Renal cortical epithelial cell (primary cell): ENCODE measurements at places on chromosomes 4 and X.

DNA sequence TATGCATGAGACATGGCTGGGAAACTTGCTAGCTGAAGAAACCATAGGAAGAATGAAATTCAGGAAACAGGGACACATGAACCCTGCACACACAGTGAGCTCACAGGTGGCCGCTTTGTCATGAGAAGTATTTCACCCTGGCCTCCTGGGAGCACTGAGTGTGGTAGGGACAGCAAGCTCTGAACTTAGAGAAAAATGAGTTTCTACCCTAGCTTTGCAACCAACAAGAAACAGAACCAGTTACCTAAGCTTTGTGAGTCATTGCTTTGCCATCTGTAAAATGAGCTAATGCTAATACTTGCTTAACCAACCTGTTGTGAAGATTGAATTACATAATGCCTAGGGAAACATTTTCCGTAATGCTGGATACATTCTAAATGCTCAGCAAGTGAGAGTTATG, 206.6 kb upstream of the HS3ST1 start:
- peak; percentile 99 for DNase-seq

DNA sequence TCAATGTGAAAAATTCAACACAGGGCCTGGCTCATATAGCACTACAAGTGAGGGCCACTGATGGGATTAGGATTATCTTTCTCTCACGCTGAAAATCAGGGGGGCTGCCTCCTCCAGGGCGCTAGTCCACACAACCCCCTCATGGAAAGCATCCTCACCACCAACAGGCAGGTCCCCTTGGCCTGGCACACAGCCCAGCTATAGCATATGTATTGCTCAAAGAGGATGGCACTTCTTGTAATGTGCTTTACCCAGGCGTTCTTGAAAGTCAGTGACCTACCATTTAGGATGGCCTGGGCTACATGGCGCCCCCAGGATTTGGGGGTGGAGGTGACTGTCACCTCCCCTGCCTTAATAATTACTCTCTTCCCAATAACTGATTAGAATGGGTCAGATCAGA, 71.0 kb upstream of the LSM6 start:
- DNase-seq: no peak

- DNase-seq: no peak
These were observed 21.7 kb upstream of the EGFL6 start for GRCh38 chrX:13547671-13548070.

GRCh38 chr4:144449611-144450010, 196.3 kb upstream of the HHIP start:
- no peak for DNase-seq

- peak; percentile 95 for DNase-seq
These were observed 448.3 kb upstream of the ZFP42 start for GRCh38 chr4:187547316-187547715.

DNA sequence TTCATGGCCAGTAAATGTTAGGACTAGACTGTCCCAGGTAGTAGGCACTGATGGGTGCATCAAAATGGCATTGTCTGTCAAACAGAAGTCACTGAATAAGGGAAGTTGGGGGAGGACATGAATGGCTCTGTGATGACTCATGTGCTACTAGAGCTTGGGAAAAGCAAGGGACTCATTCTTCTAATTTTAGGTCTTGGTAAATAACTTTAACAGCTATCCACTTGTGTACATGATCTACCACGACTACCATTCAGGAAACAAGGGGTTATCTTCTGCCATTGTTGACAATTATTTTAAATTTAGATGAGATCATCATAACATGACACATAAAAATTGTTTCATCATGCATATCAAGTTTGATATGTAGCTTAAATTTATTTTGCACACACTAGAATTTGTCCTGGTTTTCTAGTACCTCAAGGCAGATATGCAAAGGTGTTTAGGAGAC, 6.3 kb downstream of the AREG start:
- DNase-seq: peak; percentile 89

GRCh38 chrX:41688156-41688555, 617 bp upstream of the GPR34 start:
- DNase-seq: no peak

- DNase-seq: no peak
These were observed 113.1 kb downstream of the RAB28 start for GRCh38 chr4:13371048-13371447.

GRCh38 chrX:139851730-139852129, 81.1 kb downstream of the ATP11C start:
- no peak for DNase-seq

DNA sequence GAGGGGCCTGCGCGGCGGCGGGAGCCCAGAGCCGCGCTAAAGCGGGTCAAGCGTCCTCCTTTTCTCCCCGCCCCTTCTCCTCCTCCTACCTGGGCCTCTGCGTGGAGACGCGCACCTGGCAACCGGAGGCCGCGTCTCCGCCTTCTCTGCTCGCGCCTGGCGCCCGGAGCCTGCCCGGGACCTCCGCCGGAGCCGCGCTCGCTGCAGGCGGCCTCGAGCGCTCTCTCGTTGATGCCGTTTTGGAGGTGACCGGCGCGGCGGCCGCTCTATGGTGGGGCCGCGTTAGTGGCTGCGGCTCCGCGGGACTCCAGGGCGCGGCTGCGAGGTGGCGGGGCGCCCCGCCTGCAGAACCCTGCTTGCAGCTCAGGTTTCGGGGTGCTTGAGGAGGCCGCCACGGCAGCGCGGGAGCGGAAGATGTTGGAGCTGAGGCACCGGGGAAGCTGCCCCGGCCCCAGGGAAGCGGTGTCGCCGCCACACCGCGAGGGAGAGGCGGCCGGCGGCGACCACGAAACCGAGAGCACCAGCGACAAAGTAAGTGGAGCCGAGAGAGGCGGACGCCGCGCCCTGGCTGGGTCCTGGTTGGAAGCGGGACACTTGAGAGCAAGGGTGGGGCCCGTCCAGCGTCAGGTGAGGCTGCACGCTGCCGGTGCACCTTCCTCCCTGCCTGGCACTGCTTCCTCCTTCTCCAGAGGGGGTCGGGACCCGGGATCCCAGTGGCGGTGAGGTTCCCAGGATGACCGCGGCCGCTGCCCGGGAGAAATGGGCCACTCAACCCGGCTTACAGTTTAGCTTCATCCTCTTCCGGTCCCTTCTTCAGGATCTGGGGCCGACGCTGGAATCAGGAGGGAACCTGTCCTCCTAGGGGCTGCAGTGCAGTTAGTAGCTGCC, at the start of gene CDS1:
Gene CDS1, plus strand, starts transcription at position 140 of the 888 bp plus-strand sequence. Its CDS starts 275 bp downstream, at position 415.
- DNase-seq: no peak

- DNase-seq: no peak
These were observed 133.1 kb downstream of the HMX1 start for GRCh38 chr4:8738471-8738931.

- no peak for DNase-seq
These were observed 557 bp upstream of the FAM53A start for GRCh38 chr4:1684506-1685234.

DNA sequence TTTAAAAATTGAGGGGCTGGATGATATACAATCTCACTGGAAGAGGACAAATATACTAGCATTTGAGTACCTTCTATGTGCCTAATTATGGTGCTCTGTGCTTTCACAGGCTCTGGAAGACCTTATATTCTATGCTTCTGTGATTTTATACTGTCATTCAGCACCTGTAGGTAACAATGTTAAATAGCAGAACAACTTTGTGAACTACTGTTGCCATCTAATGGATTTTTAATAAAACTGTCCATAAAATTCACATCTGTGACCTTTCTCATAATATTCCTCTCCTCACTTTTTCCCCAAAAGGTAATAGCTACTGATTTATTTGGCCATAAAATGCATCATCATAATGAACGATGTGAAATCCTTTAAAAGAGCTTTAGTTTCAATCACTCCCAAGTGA, 21.9 kb downstream of the POU3F4 start:
- DNase-seq: no peak

DNA sequence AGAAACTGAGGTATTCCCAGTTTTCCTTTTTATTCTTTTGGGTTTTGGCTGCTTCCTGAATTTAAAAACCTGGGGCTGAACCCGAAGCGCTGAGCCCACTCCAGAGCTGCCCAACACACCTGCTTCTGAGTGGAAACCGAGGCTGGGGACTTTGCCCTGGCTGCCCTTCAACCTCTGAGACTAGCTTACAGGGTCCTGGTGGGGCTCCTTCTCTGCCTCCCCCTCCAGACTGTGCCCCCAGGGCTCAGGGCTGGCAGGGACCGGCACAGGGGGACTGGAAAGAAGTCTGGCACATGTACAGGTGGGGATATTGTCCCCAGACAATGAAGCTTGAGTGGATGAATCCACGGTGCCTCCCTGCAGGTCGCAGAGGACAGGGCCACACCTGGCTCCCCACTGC, 240.4 kb upstream of the PSAPL1 start:
- no peak for DNase-seq

DNA sequence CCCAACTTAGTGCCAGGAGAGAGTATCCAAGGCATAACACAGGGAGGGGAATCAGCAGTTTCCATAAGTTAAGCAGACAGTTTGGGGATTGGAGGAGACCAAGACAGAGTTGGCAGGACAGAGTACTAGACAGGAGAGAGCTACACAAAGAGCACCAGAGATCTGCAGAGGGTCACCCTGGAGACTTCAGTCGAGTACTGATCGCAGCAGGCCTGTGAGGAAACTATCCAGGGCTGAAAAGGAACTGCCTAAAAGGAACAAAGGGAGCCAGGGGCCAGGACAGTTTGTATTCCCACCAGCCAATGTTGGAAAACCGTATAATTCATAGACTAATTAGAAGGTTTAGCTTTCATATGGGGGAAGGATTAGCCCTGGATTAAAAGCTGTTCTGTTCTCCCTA, 80.6 kb upstream of the ENPP6 start:
- DNase-seq: no peak

DNA sequence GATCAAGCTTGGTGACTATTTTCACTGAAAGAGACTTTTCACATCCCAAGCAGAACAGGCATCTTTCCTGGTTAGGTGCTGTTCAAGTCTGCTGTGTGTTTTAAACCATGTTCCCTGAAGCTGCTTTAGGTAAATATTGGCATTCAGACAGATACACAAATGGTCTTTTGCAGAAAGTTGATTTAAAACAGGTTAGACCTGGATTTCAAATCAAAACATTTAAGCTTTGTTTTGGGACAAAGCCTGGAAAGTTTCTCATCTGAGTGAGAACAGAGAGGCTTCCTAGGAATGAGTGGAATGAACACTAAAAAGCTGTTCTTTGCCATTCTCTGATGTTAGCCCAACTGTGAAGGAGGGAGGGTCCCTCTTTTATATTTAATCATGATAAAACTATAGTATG, 10.1 kb downstream of the ANXA3 start:
- DNase-seq: peak; percentile 56

- peak; percentile 61 for DNase-seq
These were observed at the start of gene CXCL3 for GRCh38 chr4:74038425-74039314. TSS of gene CXCL3 (minus strand) at chr4:74038689. CDS start at chr4:74038611, 78 bp downstream.

GRCh38 chr4:101527188-101527587, 179.9 kb upstream of the PPP3CA start:
- DNase-seq: peak; percentile 48

DNA sequence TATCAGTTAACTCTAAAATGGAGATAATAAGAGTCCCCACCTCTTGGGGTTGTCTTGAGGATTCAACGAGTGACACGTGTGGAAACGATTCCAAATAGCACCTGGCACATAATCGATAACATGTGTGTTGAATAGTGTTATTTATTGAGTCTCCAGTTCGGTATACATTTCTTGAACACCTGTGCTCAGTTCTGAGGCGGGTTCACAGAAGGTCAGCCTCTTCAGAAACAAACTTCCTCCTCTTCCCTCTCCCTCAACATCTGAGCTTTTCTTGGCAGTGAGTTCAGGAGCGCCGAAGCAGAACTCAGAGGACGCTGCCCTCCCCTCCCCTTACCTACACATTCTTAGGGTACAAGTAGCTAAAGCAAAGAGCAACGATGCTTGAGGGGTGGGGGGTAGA, 934 bp downstream of the PDHA1 start:
- DNase-seq: no peak

DNA sequence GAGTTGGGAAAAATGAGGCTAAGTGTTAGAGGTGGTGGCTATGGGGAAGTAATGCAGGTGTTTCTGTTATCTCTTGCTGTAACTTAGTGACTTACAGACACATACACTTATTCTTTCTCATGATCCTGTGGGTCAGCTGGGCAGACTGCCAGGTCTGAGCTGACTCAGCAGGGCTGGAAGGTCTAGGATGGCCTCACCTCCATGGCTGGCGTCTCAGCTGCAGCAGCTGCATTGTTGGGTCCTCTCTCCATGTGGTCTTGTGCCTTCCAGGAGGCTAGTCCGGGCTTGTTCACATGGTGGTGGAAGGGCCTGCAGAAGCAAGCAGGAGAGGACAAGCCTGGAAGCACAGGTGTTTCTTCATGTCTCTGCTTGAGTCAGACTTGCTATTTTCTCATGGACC, 172.7 kb downstream of the NHS start:
- DNase-seq: peak; percentile 91

GRCh38 chr4:53307210-53307609, 58.7 kb downstream of the SCFD2 start:
- DNase-seq: no peak

DNA sequence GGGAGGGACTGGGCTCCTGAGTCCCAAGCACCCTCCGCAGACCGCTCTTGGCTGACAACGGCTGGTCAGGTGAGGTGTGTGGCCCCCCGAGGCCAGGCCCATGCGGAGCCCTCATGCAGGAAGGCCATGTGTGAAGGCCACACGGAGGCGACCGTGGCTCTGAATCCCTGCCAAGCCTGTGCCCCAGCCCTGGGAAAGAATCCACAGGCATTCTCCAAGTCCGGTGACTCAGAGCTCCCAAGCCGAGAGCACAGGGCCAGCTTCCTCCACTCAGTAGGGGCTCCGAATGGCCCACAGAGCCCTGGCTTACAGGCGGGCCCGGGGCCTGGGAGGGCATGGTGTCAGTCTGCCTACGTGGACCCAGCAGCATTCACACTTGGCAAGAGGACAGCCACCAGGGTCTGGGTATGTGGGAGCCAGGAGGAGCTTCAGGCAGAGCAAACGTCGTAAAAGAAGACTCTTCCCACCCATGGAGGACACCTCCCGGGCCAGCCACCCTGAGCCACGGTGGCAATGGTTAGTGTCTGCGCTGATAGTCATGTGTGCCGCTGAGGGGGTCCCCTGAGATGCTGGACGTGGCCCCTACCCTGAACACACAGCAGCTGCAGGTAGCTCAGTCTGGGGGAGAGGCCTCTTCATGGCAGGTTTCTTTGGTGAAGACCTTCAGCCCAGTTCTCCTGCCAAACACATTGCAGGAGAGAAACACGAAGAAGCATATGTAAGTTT, 105.7 kb downstream of the PSAPL1 start:
- DNase-seq: peak; percentile 70

DNA sequence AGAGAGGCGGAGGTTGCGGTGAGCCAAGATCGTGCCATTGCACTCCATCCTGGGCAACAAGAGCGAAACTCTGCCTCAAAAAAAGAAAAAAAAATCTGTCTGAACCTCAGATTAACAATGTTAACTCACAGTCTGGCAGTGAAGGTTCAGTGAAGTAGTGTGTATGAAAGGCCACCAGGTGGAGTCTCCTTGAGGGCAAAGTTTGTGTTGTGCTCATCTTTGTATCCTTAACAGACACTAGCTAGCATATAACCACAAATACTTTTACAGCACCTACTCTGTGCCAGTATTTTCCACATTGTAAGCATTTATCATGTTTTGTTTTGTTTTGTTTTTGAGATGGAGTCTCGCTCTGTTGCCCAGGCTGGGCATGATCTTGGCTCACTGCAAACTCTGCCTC, 46.0 kb upstream of the MGST2 start:
- peak; percentile 37 for DNase-seq

GRCh38 chr4:143399113-143399949, 62.7 kb downstream of the GAB1 start:
- peak; percentile 36 for DNase-seq

- peak; percentile 73 for DNase-seq
These were observed 40.3 kb upstream of the TFDP3 start for GRCh38 chrX:133258481-133258880.
